Stimulated activated naive CD8-positive, alpha-beta T cell treated with anti-CD3 and anti-CD28 coated beads, Interleukin-15, amount 100 ng/mL, for 72 hours (primary cell): ENCODE measurements at places on chromosomes 1 and 21.

DNA sequence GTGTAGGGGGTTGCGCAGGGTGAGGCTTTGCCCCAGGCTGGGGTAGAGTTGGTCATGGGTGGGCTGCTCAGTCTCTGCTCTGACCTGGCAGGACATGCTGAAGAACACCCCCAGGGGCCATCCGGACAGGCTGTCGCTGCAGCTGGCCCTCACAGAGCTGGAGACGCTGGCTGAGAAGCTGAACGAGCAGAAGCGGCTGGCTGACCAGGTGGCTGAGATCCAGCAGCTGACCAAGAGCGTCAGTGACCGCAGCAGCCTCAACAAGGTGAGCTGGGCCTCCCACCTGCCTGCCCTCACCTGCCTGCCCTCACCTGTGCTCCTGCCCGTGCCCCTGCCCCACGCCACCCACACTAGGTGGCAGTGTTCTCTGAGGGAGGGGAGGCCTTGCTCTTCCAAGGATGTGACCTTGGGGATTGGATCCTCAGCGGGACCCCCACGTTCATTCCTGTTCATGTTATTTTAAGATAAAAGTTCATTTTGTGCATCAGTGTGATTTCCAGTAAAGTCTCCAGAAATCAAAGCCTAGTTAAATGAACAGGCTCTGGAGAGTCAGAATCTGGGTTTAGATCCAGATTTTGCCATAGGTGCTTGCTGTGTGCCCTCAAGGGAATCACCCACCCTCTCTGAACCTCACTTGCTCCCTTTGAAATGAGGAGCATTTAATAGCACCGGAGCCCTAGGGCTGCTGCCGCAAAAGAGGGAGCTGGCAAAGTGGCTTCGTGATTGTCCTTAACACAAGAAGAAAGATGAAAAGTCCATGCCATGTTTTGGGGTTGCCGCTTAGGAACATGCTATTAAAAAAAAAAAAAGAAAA is 87.9 kb downstream of the ARHGEF10L start:
- DNase-seq, result no peak

- DNase-seq, result peak; percentile 18
Measured at GRCh38 chr21:46098303-46099141, 610 bp downstream of the COL6A2 start.

- DNase-seq, result no peak
Measured at GRCh38 chr1:184152434-184152898, 100.9 kb downstream of the TSEN15 start.

DNA sequence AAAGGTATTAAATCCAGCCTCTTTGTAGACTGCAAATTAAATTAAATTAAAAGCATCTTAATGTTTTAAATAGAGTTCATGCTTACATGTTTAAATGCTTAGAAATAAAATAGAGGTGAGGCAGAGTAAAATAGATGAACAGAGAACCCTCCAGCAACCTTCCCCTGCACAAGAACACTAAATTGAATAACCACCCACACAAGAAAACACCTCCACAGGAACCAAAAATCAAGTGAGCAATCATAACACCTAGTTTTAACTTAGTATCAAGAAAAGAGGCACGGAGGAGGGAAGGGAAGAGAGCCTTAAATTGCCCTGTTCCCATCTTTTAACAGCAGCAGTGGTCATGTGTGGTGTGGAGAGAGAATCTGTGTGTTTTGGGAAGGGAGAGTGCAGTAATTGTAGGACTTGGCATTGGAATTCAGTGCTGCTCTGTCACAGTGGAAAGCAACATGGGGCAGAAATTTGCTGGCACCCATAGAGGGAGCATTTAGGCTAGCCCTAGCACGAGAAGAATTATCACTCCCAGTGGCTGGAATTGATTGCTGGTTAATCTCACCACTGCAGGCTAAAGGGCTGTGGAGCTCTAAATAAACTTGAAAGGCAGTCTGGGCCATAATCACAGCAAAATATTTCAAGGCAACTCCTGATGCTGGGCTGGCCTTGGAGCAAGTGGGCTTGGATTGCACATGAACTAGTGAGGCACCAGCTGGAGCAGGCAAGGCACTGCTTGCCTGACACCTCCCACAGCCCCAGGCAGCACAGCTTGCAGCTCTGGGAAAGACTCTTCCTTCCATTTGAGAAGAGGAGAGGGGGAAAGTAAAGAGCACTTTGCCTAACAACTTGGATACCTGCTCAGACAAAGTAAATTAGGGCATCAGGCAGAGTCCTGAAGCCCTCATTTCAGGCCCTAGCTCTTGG is 1478.8 kb downstream of the NCAM2 start:
- no peak for DNase-seq

GRCh38 chr1:54391450-54392209 is 14.6 kb downstream of the SSBP3 start:
- DNase-seq, result no peak

GRCh38 chr1:99305626-99306025 is 41.3 kb downstream of the PLPPR4 start:
- no peak for DNase-seq

- DNase-seq, result no peak
Measured at GRCh38 chr1:211381481-211382181, 55.0 kb downstream of the TRAF5 start.

DNA sequence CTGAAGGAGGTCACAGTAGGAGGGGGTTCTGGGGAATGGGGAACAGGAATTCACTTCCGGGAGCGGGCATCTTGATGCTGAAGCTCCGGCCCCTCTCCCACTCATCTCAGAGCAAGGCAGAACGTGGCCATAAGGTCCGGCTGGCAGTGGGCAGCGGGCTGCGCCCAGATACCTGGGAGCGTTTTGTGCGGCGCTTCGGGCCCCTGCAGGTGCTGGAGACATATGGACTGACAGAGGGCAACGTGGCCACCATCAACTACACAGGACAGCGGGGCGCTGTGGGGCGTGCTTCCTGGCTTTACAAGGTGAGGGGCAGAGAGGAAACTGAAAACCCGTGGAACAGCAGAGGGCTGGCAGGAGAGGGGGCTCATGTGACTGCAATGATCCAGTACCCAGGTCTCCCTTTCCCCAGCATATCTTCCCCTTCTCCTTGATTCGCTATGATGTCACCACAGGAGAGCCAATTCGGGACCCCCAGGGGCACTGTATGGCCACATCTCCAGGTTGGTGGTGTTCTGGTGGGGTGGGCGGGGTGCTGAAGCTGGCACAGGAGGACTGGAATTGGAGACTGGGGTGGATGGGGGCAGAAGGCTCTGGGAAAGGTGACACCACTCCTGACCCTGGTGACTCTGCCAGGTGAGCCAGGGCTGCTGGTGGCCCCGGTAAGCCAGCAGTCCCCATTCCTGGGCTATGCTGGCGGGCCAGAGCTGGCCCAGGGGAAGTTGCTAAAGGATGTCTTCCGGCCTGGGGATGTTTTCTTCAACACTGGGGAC is 3.0 kb downstream of the SLC27A3 start:
- DNase-seq, result no peak

DNA sequence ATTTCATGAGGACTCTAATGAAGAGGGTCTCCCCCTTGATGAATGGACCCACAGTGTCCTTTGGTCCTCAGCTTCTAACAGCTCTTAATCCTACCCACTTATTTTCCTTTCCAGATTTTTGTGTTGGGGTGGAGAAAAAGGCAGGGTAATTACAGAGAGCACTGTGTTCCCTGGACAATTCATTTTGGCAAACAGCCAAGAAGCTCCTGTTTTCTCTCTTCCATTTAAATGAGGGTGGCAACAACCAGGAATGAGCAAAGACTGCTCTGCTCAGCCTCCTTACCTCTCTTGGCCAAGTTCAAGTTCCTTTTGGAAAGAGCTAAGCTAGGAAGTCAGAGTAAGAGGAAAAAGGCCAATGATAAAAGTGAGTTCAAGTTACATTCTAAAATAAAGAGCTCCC is 11.9 kb downstream of the XKR8 start:
- DNase-seq, result no peak

GRCh38 chr1:200890818-200891773 is 3.6 kb upstream of the INAVA start:
- no peak for DNase-seq

DNA sequence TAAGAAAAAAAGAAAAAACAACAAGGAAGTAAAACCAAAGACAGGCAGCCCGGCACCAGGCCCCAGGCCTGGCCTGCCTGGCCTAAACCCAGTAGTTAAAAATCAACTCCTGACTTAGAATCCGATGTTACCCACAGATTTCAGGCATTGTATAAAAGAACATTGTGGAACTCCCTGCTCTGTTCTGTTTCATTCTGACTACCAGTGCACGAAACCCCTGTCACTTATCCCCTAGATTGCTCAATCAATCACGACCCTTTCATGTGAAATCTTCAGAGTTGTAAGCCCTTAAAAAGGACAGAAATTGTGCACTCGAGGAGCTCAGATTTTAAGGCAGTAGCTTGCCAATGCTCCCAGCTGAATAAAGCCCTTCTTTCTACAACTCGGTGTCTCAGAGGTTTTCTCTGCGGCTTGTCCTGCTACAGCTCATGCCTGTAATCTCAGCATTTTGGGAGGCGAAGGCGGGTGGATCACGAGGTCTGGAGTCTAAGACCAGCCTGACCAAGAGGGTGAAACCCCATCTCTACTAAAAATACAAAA is 15.6 kb upstream of the MYOCOS start:
- DNase-seq, result no peak

DNA sequence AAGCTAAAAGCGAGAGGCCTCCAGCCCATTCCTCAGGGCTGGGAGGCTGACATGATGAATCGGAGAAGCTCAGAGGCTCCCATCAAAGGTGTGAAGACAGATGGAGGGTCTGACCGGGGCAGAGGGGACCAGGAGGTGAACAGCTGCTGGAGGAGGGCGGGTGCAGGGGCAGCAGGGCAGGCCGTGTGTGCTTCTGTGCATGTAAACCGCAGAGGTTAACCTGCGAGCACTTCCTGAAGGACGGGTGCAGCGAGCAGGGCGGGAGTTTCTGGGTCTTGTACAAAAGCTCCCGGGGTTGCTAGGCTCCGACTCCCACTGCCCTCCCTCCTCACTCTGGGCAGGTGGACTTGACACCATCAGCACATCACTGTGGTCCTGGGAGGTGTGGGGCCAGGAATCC is 75.2 kb downstream of the PAX7 start:
- DNase-seq, result no peak

DNA sequence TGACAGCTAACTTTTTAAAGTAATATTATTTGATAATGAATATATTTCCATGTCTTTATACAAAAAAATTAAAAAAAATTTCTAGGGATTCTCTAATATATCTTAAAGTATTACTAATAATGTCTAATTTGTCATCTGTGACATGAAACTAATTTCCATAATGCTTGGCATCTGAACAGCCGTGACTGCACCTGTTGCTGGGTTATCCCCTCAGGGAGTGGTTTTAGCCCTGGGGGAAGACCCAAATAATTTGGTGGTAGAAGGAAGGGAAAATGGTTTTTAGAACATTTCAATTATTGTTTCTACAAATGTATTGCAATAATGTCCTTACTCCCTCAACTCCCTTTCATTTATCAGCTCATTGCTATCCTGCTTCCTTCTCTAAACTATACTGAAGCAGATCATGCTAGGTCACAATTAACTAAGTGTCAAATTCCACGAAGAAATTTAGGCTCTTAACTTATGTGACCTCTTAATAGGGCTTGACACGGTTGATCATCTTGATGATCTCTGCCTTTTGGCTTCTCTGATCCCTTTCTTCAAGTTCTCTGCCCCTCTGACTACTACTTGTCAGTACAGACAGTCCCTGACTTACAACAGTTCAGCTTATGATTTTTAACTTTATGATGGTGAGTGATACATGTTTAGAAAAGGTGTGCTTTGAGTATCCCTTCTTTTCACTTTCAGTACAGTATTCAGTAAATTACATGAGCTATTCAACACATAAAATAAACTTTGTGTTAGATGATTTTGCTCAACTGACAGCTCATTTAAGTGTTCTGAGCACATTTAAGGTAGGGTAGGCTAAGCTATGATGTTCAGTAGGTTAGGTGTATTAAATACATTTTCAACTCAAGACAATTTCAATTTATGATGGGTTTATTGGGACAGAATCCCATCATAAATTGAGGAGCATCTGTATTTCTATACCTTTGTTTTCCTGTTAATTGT is 26.4 kb upstream of the DPH5 start:
- DNase-seq, result no peak

DNA sequence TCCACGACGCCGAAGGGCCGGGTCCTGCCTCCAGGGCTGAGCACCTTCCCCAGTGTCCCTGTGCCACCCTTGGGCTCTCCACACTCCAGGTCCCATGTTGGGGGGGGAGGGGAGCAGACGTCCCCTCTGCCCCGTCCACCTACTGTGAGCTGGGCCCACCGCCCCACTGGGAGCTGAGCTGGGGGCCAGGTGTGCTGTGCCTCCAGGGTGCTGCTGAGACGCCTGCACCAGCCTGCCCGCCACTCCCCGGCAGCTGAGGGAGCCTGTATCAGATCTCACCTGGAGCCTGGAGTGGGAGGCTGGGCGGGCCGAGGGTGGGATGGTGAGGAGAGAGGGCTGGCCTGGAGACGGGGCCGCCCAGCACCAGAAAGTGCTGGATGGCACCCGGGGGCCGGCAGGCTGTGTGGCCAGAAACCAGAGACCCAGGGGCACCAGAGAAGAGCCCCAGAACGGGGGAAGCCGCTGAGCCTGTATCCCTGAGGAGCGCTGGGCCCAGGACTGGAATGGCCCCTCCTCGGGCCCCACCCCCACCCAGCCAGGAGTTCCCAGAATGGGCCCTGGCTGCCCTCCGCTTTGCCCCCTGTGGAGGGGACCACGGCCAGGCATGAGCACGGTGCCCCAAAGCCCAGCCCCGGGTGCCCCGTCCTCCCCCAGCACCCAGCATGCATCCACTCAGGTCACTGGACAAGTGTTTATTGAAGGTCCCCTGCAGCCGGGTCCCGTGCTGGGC is 3.4 kb downstream of the TNFRSF18 start:
- DNase-seq, result no peak

GRCh38 chr1:7859406-7859805 is 6.5 kb upstream of the UTS2 start:
- DNase-seq, result no peak

GRCh38 chr1:242023805-242024204 is 24.9 kb upstream of the MAP1LC3C start:
- DNase-seq, result no peak
